ENCODE measurements at places on chromosomes 6 and 20.

- DNase-seq, result no peak
Observed at GRCh38 chr6:142013287-142013686, 119.4 kb upstream of the GJE1 start.

- no peak for DNase-seq
Observed at GRCh38 chr6:3500262-3501014, 43.6 kb upstream of the SLC22A23 start.

DNA sequence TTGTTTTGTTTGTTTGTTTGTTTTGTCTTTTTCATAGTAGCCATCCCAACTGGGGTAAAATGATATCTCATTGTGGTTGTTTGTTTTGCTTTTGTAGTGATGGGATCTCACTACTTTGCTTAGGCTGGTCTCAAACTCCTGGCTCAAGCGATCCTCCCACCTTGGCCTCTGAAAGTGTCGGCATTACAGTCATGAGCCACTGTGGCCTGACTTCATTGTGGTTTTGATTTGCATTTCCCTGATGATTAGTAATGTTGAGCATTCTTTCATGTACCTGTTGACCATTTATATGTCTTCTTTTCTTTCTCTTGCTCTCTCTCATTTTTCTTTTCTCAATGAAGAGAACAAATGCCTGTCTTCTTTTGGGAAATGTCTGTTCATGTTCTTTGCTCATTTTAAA lies 30.8 kb upstream of the HLA-DOA start:
- DNase-seq, result no peak

DNA sequence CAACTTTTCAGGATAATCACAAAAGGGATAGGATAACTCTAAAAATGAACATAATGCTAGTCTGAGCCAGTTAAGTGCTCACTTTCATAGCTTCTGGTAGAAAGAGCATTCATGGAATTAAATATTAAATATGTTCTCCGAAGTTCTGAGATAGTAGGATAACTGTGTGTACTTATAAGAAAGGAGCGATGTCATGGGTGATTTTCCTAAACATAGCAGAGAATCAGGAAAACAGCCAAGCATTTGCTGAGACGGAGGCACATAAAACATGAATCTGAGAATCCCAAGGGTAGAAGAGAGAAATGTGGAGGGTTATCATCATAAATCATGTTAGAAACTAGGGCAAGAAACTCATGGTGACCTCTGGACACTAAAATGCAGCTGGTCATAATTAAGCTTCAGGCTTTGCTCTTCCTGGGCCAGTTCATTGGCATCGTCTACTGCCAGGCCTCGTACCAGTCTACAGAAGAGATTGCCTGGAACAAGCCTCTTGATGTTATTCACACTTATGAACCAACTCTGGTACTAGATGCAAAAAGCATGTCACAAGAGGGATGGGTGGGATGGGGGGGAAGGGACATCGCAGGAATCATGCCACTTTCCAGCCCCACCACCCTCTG lies 436.6 kb downstream of the PRKN start:
- no peak for DNase-seq

- no peak for DNase-seq
Observed at GRCh38 chr6:160031442-160031841, 62.6 kb downstream of the IGF2R start.
